ENCODE measurements at places on chromosomes 7 and 10.
A peak's percentile ranks its signal among the peaks of the same experiment; 100 is the strongest.

GRCh38 chr7:113608782-113609181 is 310.0 kb downstream of the PPP1R3A start:
- no peak for DNase-seq

GRCh38 chr10:5503477-5503835 is 4.1 kb upstream of the CALML5 start:
- no peak for DNase-seq

DNA sequence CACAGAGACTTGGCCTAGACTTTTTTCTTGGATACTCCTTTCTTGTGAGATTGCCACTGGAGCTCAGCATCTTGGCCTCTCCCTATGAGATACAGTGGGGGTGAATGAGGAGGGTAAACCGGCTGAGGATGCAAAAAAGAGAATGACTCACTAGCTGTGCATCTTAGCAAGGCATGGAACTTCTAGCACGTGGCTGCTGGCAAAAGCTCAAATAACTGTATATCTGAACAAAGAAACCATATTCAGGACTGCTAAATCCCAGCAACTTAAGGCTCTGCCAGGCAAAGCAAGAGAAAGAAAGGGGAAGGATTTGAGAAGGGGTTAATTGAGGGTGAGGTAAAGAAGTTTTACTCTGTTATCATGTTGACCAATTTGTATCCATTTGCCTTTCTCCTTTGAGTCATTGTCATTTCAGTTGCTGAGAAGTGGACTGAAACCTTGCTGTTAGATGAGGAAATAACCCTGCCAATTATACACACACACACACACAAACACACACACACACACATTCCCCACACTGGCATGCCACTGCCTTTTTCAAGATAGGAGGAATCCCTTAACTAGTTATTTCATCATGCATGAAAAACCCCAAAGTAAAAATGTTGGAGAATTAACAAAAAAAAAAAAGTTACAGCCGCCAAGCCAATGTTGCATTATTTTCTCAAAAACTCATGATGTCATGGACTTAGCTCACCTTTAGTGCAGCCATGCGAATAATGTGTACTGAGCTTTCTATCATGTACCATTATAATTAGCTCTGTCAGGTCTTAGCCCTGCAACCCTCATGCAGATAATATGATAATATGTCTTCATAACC is 997.3 kb downstream of the LRMDA start:
- DNase-seq = no peak

DNA sequence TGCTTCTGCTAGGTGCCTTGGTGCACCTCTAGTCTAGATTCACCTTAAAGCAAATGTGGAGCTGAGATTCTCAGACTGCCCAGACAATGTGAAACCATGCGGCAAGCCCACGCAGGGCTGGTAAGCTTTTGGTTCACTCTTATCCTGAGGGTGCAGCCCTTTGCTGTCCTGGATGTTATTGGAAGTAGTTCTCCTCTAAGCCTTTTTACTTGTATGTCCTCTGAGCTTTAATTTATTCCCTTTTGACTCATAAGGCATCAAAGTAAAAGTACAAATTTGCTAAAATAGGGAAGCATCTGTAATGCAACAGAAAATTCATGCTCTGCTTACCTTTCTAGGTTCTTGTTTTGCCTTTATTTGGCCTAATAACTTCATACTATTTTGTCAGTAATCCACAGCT is 186.8 kb downstream of the MACC1 start:
- DNase-seq = no peak

DNA sequence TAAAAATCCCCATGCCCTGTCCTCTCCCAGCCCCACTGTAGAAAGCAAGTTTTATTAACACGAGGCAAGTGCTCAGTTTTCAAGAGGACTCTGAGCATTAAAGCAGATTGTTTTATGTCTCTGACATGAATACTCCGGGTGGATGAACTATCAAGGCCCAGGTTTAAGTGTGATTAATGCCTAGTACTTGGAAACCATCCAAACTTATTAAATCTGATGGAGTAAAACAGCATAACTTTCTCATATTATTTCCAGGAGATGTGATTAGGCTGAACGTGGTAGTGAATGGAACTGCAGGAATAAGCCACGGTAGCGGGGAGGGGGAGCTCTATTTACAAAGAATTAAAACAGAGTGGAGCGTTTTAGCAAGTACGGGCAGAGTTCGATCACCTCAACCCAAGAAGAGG is 144.2 kb upstream of the RNF32 start:
- DNase-seq = peak; percentile 63

- DNase-seq = no peak
Measured at GRCh38 chr7:44217852-44218402, 17.1 kb downstream of the YKT6 start.

GRCh38 chr7:142603870-142604448 is 145.3 kb upstream of the PRSS1 start:
- DNase-seq = peak; percentile 74

All from NCI-H748 treated with DMSO at 0.1 percent for 48 hours (cell line).